Activated CD4-positive, alpha-beta T cell treated with anti-CD3 and anti-CD28 coated beads, Interleukin-2, amount 10 ng/mL, durations not matched to agents 7 days and 5 days (primary cell): ENCODE measurements at places on chromosomes 5 and 9.

GRCh38 chr5:6448622-6449464 is at the start of gene UBE2QL1:
TSS of gene UBE2QL1 (plus strand) at chr5:6448859. CDS start at chr5:6448894, 35 bp downstream.
- no peak for DNase-seq

- DNase-seq: no peak
Observed at GRCh38 chr9:113858282-113858681, 17.8 kb upstream of the ZNF618 start.

DNA sequence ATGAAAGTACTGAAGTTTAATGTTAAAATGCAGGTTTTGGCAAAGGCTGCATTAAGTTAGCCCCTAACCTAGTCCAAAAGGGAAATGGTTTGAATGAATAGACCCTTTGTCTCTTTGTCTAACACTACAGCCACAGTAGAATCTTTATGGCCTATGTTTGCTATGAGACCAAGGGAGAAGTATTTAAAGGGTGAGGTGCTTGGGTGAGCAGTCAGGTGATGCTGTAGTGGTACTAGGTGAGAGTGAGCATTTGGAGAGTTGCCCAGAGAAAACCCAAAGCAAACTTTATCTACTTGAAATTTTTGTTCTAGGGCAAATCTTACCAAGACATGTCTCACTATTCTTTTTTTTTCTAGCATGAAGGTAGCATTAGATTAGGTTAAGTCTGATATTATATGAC is 1961.4 kb upstream of the WWC1 start:
- no peak for DNase-seq

GRCh38 chr5:146529984-146530383 is 14.0 kb upstream of the GPR151 start:
- DNase-seq: peak; percentile 35

- no peak for DNase-seq
Observed at GRCh38 chr5:173878224-173878967, 9.8 kb upstream of the CPEB4 start.

DNA sequence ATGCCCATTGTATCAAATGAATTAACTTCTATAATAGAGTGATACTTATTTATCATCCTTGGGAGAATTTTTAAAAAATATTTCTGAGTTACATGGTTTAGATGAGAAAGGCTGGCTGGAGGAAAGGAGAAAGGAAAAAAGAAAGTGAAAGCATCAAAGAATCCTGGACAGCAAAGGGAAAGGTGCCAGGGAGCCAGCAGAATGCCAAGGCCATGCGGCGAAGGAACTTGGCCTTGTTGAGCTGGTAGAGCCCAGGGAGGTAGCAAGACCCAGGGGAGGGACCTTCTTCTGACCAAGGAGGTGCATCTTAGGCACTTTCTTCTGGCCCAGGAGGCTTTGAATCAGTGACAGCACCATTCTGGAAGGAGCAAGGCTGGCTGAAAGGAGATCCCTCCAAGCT is 240.5 kb downstream of the ENC1 start:
- no peak for DNase-seq

GRCh38 chr5:9832921-9833320 is 202.8 kb upstream of the TAS2R1 start:
- DNase-seq: no peak

GRCh38 chr9:128470560-128470959 is 14.8 kb downstream of the ODF2 start:
- DNase-seq: no peak

DNA sequence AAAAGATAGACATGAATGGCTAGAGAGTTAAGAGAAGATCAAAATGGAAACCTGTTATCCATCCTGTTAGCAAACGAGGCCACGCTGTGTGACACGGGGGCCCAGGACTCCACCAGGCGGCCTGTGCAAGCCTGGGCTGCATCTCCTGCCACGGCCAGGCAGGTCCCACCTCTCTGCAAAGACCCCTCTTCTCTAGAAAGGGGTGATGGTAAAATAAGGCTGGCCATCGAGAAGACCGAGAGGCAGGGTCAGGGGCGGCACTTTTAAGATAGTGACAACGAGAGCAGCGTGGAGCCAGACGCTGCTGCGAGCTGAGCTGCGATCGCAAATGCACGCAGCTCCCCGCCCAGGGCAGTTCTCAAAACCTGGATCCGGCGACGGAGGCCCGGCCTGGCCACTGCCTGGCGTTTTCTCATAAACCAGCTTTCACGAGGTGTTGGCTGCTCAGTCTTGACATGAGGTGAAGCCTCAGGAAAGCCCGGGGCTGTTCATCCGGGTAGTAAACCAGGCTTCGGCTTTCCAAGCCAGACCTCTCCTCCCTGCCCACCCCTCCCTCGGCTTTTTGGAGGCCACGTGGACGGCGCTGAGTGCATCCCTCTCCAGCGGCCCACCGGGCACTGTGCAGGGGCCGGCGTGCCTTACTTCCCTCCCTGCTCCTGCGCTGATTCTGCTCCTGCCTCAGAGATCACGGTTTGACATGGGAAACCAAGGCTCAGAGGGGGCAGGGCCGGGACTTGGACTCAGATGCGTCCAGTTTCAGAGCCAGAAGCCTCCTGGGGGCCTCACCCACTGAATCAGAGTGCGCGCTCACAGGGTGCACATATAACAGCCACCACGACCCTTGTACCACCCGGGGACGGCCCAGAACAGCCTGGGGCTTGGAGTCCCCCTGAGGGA is 151.6 kb upstream of the PHYKPL start:
- no peak for DNase-seq

- no peak for DNase-seq
Observed at GRCh38 chr5:81718300-81718699, 32.6 kb downstream of the SSBP2 start.

- DNase-seq: no peak
Observed at GRCh38 chr9:137247135-137247915, 3.8 kb upstream of the STPG3 start.

- peak; percentile 62 for DNase-seq
Observed at GRCh38 chr5:96868603-96869371, 7.5 kb upstream of the ERAP2 start.

- no peak for DNase-seq
Observed at GRCh38 chr5:1366514-1366913, 21.6 kb upstream of the CLPTM1L start.

DNA sequence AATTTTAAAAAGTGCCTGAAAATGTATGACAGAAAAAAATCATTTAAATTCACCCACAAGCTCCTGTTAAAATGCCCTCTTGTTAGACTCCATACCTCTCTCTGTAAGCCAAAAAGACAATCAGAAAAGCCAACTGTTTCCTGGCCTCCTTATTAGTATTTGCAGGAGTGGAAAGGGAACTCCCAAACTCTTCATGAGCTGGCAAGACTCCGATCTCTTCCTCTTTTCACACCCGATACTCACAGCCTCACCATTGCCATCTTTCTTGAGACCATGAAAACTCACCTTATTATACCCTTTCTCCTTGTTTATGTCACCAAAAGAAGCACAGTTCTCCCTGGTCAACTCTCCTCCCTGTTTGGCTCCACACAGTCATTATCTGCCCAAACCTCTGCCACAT is 197.8 kb downstream of the DMAC1 start:
- no peak for DNase-seq

DNA sequence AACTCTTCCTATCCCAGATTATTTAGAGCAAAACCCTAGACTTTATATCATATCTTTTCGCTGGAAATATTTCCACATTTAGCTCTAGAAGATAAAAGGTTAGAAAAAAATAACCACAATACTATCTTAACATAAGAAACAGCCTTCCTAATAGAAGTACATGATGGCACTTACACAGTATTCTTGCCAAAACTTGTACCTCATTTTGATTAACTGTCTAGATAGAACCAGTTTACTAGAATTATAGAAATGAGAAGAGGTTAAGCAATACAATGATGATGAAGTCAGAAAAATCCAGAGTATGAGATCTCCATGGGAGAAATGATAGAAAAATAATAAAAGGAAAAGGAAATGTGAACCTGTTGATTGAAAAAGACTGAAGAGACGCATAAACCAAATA is 63.1 kb downstream of the SLC12A2 start:
- no peak for DNase-seq

- no peak for DNase-seq
Observed at GRCh38 chr5:73388306-73388684, 60.3 kb downstream of the FOXD1 start.

GRCh38 chr5:27450607-27451006 is 412.2 kb upstream of the CDH9 start:
- DNase-seq: no peak

DNA sequence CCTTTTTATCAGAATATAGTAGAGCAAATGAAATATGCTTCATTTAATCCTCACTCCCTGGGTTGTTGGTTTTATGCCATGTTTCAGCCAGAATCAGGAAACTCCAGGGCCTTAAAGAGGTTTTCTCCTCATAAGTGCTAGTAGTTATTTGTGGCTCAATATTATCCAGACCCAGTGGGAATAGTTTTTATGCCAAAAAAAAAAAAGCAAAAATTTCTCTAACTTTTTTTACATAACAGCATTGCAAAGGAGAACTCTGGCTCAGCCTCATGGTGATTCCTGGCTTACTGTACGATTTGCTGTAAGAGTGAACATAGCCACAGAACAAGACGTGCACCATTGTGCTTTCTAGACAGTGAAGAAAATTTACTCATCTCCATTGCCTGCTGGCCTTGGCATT is 232.5 kb downstream of the PJA2 start:
- DNase-seq: no peak

DNA sequence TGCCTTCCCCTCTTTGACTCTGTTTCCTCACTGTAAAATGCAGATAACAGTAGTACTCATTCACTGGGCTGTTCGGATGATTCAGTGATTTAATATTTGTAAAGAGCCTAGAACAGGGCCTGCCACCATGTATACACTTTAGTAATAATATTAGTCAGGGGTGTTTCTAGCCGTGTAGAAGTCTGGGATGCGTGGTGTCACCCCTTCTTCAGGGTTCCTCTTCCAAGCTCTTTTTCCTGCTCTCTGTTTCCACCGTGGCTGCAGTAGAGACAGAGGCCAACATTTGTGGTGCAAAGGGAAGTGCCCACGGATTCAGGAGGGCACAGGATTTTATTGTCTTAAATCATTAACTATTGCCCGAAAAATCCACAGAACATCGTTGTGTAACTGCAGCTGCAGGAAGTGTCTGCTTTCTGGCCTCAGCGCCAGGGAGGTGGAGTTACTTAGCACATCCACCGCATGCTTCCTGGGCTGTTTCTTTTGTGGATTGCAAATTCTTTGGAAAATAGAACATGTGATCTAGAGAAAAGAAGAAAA is 61.7 kb downstream of the TRIO start:
- DNase-seq: no peak

- DNase-seq: no peak
Observed at GRCh38 chr5:151243127-151243526, 9.9 kb upstream of the GM2A start.

GRCh38 chr9:127896395-127897192 is 2.8 kb downstream of the ST6GALNAC6 start:
- no peak for DNase-seq

GRCh38 chr5:132498686-132499271 is 8.2 kb upstream of the IRF1 start:
- DNase-seq: no peak

DNA sequence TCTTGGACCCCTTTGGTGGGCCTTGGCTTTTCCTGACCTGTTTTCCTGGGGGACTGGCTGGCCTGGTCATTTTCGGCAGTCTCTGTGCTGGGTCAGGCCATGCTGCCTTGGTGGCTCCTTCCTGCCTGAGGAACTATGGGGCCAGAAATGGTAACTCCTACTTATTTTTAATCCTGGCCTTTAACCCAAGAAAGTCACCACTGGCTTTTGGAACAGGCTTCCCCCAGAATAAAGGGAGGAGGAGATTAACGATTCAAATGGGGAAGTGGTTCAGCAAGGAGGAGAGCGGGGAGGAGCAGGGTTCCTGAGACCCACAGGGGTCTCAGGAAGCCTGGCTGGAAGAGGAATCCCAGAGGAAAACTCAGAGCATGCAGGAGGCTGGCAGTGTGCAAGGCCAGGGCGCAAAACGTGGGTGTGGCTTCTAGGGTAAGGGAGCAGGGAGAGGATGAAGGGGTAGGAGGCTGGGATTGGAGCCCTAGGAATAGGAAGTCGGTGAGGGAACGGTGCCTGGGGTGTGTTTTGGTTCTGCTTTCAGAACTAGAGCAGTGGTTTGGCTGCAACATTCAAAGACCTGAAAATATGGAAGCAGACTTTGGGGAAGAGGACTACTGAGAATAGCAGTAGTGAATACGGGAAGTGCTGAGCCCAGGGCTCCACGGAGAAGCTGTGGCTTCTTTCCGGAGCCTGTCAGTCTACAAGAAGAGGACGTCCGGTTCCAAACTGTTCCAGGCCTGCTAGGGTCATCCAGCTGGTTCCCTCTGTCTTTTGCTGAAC is 271.1 kb upstream of the KLF4 start:
- no peak for DNase-seq

- DNase-seq: no peak
Observed at GRCh38 chr5:2375757-2376250, 375.7 kb downstream of the IRX2 start.

DNA sequence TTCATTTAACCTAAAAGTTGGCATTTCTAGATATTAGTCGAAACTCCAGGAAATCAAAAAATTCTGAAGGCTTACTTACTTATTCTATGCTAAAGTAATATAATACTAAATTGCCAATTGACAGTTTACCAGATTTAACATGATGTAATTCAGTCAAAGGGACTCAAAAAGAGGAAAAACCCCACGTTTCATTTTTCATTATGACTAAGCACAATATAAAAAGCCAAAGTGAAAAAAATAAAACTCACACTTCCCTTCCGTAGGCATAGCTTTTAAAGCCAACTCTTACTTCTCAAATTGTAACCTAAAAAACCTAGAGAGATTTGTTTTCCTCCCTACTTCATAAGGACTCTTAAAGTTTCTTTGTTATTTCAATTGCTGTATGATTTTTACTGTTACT is 146.6 kb downstream of the RAPGEF6 start:
- no peak for DNase-seq

- peak; percentile 67 for DNase-seq
Observed at GRCh38 chr9:100601216-100601615, 23.3 kb downstream of the CAVIN4 start.

DNA sequence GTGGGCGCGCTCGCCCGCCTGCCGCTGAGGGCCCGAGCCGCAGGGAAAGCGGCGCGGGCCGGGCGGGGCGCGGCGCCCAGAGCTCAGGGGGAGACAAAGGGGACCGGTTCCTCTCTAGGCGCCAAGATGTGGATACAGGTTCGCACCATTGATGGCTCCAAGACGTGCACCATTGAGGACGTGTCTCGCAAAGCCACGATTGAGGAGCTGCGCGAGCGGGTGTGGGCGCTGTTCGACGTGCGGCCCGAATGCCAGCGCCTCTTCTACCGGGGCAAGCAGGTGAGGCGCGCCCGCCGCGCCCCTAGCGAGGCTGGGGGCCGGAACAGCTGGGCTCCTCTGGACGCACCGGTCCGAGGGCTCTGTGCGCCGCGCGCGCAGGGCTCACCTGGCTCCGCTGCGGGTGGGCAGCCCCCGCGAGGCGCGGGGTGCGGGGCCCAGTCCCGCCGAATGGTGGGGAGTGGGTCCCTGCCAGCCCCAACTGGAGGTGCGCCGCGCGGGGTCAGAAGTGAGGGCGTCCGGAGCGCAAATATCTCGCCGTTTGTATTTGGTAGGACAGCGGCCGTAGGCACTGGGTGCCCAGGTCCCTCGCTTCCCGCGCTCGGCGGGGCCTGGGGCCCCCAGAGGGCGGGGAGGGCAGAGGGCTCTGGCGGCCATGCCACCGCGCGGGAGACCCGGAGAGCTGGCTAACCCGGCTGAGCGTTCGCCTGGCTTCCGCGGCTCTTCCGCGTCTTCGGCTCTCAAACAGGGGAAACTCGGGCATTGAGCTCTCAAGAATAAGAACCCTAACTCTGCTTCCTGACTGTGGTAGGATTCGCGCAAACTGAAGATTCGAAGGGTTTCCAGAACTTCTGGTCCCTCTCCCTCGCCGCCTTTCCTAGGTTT is 607 bp downstream of the UHRF2 start:
- peak; percentile 38 for DNase-seq

GRCh38 chr9:122446819-122447484 is 30.8 kb downstream of the OR1J1 start:
- no peak for DNase-seq

GRCh38 chr9:133564451-133565116 is 30.1 kb downstream of the ADAMTSL2 start:
- no peak for DNase-seq
